ENCODE measurements at places on chromosomes 12 and 14.

DNA sequence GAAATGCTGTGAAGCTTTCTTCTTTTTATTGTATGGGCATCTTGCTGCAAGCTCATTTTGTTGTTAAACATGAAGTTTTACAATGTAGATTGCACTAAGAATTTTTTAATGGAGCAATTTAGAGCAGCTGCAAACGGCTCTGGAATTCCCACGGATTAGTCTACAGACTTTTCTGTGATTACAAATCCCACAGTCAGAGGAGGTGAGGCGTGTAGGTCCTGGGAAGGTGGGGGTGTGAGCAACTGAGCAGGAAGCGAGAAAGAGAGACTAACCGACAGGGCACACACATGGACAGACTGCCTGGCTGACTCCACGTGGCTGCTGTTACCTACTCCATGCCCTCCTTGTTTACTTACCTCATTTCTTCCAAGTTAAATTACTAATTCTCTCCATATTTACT lies 348.5 kb downstream of the NPAS3 start:
- DNase-seq, result no peak

DNA sequence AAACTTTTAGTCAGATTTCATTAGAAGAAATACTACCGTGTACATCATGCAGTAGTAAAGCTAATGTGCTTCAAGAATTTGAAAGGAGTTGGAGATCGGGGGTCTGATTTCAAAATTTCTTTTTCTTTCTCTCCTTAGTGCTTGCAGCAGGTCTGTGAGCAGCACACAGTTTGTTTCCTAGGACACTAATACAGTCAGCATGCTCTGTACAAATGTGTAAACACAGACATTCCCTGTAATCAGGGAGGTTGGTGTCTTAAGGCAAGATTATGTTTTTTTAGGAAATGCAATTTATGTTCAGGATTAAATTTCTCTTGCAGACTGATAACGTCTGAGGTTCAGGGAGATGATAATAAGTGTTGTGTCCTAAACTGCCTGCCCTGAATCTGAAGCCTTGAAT lies 142.7 kb downstream of the ALX1 start:
- DNase-seq, result no peak

DNA sequence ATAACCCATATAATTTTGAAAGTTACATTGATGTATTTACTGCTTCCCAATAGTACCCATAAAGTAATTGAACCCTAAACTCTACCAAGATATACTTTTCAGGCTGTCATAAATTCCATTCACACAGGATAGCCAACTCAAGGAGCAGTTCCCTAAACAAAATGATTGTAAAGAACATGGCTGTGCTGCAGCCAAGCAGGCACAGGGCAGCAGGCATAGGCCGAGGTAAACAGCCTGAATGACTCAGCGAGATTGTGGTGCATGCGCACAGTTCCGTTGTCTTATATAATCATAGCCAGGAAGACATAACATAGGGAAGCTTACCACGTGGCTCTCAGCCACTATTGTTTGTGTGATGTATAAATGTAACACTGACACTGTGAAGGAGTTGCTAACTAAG lies 344.9 kb downstream of the FSCB start:
- DNase-seq, result no peak

- peak; percentile 40 for DNase-seq
These were observed 7.8 kb downstream of the RPAP3 start for GRCh38 chr12:47698055-47698454.

GRCh38 chr12:66999141-66999540 lies 270.0 kb upstream of the CAND1 start:
- DNase-seq, result no peak

- DNase-seq, result no peak
These were observed 194.1 kb downstream of the NOVA1 start for GRCh38 chr14:26403760-26404159.

Measured in pons (tissue), 1 donor.